ENCODE measurements at places on chromosomes 11 and 22. TPM values are rescaled to one million over a fixed set of nuclear protein-coding genes. Genes with fewer than 3 reads are reported as not detected.

ACR gene
- not detected for total RNA-seq

CARD16 gene
- 33.9 TPM for total RNA-seq

IGSF9B gene
- 1.8 TPM for total RNA-seq

AIFM3 gene
- 0.57 TPM for total RNA-seq

EFCAB6 gene
- 1.1 TPM for total RNA-seq

All from thymus (tissue), 14 donors.